ENCODE measurements at places on chromosomes 12 and 14. TPM values are rescaled to one million over a fixed set of nuclear protein-coding genes. Genes with fewer than 3 reads are reported as not detected.

The DIO3 gene
- total RNA-seq: not detected

The OR4E2 gene
- not detected for total RNA-seq

The DACT1 gene
- 0.93 TPM for total RNA-seq

The RAD9B gene
- 2.0 TPM for total RNA-seq

The GRIP1 gene
- 0.18 TPM for total RNA-seq

The TAS2R10 gene
- 0.30 TPM for total RNA-seq

The CNTN1 gene
- total RNA-seq: not detected

The KLRC1 gene
- not detected for total RNA-seq

The MANSC1 gene
- total RNA-seq: 0.10 TPM

The LACRT gene
- total RNA-seq: not detected

- DNase-seq: no peak
These were observed 3.5 kb downstream of the RSRC2 start for GRCh38 chr12:122523280-122523679.

- DNase-seq: no peak
These were observed 84.9 kb downstream of the WSCD2 start for GRCh38 chr12:108213871-108214445.

DNA sequence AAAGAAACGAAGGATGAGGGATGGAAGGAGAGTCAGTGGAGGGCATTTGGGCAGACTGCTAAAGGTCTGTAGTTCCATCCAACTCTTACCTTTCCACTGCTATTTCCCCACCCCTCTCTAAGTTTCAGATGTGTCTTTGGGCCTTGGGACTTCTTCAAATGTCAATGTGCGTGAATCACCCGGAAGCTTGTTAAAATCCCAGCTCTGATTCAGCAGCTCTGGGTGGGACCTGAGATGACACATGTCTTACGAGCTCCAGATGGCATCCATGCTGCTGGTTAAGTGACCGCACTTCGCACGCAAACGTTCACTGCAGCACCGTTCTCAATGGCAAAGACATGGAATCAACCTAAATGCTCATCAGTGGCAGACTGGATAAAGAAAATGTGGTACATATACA, 309.9 kb downstream of the VRK1 start:
- no peak for DNase-seq

DNA sequence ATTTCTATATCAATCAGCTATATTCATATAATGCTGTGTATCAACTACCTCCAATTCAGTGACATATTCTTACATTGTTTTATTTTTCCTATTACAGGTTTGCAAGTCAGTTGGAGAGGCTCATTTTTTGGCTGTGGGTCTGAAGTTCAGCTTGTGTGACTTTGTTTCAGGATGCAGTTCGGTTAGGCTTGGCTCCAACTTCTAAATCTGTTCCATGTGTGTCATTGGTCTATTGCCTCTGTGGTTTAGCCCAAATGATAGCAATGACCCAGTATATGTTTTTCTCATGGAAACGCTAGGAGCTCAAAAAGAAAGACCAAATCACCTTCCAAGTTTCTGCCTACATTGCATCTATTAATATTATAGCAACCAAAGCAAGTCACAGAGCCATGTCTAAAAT, 848.6 kb upstream of the LRFN5 start:
- DNase-seq: no peak

GRCh38 chr14:97283426-97283825, 486.2 kb downstream of the VRK1 start:
- DNase-seq: no peak

GRCh38 chr14:50619569-50620141, 48.5 kb downstream of the SAV1 start:
- no peak for DNase-seq

GRCh38 chr14:61433169-61433568, 111.8 kb downstream of the PRKCH start:
- no peak for DNase-seq

- no peak for DNase-seq
These were observed 1.3 kb downstream of the SSH1 start for GRCh38 chr12:108856170-108856427.

DNA sequence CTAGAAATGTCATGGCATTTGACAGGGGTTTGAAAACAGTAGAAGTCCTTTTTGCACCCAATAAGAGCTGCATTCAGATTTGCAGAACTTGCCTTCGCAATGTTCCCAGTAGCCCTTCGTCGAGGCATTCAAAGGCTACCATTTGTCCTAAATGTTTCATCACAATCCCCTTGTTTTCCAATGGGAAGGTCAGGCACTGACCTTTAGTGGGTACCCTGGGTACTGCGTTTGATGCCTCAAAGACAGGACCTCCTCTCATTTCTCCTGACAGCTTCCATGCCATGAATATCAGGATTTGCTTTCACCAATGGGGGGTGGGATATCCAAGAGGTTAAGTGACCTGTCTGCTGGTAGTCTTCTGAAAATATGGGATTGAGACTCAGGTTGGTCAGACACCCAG, 1063.1 kb downstream of the BCL11B start:
- no peak for DNase-seq

DNA sequence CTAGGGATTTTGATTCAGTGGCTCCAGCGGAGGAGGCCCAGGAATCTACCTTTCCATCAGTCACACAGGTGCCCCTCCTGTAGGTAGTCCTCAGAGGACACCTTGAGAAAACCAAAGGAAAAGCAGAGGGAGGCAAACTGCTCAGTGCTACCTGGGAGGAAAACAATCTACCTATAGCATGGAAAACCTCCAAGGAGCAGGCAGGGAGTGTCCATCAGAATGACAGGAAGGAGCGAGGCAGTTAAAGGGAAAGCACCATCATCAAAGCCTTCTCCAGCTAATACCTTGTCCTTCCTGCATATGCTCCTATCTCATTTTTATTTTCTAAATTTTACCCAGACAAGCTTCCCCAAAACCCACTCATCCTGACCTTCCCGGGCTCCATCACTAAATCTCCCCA, 25.4 kb downstream of the DPF3 start:
- no peak for DNase-seq

DNA sequence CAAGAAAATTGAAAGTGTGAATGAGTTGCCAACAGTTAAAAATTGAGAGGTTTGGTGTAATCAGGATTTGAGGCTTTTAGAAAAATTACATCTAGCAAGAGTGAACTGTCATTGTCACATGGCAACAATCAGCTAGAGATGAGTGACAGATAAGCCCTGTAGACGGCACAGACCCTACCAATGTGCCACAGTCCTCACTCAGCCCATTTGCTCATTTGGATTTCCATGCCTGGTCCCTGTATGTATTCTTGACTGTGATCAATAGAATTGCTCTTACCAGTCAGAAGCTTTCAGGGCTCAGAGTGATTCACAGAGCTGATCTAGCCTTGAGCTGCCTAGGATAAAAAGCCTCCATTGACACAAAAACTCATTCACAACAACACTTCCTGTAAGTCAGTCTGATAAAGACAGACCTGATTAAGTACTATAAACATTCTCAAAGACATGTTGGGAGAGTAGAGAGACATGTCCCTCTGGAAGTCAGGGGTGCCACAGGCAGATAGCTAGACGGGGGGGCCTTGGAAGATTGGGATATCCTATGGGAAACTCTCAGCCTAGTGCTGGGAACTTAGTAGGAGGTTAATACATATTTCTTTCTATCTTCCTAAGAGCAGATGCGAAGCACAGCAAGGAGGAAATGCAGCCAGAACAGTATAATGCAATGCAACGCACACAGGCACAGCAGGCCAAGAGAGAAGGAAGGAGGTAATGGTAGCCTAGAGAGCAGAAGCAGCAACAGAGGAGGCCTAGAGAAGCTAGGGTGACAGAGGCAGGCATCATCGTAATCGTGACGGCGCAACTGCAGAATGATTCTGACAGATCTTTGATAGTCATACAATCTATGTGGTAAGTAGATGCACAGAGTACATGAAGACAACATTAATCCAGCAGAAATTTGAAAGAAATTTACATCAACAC, 2.0 kb upstream of the PELI2 start:
- DNase-seq: no peak

DNA sequence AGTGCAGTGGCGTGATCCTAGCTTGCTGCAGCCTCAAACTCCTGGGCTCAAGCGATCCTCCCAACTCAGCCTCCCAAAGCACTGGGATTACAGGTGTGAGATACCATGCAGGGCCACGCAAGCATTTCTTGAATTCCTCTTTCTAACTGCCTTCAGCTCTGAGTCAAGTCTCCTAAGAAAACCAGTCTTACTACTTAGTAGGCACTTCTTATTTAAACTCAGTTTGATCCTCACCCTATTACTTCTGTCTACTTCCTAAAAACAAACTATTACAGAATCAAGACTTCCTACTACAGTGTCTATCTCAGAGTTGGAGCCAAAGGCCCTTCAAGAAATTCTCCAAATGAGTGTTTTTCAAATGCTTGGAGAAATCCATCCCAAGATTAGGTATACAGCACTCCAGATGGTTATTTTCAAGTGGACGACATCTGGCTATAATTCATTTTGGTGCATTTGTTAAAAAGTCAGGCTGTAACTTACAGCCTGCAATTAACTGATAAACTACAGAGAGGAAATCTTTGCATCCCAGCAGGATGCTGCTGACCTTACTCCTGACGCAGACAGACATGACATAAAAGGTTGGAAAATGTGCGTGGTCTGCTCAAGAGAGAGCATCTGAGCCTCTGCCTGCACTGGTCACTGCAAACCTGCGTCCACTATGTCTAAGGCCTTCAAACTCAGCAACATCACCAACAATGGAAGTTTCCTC, 34.7 kb downstream of the SSH1 start:
- no peak for DNase-seq

GRCh38 chr12:49803693-49804450, 24.3 kb downstream of the NCKAP5L start:
- DNase-seq: no peak

- DNase-seq: no peak
These were observed 36.0 kb downstream of the ANKRD9 start for GRCh38 chr14:102473559-102473958.

GRCh38 chr12:6363330-6364043, 11.9 kb downstream of the SCNN1A start:
- peak; percentile 71 for DNase-seq

DNA sequence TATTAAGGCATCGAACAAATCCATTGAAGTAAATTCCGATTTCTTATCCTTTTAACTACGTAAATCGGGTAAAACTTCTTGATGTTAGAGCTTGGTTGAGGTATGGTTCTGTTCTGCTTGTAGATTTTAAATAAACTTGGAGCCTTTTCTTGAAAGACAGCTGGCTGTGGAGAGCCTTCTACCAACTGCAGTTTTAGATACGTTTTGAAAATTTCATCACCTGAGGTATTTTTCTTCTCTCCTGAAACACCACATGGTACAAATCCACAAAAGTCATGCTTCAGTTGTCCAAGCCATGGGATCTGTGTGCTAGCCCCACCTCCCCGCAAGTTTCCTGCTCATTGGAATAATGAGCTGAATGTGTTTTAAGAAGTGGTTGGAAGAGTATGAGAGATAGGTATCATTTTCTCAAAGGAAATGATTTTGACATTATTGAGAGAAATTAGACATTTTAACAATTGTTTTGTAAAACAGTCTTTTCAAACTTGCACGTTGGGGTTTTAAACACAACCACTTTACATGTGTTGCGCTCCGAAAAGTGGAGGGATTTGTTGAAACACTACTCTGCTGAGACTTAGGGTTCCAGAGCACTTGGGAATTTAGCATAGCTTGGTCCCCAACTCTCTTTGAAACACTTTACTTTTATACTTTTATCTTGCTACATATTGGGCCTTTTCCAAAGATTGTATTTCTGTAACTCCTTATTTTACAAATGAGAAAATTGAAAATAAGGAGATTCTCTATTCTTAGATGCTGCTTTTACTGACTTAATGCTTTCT, 1.4 kb downstream of the PPM1A start:
- DNase-seq: no peak

GRCh38 chr12:102063069-102063468, 1.3 kb upstream of the WASHC3 start:
- no peak for DNase-seq

DNA sequence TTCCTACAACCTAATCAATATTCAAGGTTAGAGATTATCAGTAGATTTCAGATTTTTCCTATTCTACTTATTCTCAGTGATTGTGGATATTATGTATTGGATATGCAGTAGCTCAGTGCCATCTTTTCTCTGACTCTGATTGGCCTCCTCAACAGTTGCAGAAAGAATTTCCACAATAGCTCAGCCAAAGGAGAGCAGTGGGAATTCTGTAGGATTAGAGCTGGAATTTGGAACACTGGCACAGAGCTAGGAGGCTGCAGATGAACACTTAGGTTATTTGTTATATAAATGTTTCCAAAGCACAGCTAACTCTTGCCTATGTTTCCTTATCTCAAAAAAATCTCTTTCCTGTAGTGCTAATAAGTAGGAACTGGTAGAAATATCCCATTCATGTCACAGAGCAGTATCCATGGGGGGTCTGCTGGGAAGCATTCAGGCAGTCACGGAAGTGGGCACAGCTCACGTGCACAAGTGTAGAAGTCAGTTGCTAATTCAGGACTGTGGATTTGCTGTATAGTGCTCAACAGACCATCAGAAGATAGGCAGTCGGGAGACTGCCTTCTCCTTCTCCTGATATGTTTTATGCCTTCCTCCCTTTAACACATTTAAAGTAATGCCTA, 116.2 kb upstream of the TMEM260 start:
- no peak for DNase-seq

GRCh38 chr12:23005387-23005786, 380.4 kb downstream of the ETNK1 start:
- DNase-seq: no peak

DNA sequence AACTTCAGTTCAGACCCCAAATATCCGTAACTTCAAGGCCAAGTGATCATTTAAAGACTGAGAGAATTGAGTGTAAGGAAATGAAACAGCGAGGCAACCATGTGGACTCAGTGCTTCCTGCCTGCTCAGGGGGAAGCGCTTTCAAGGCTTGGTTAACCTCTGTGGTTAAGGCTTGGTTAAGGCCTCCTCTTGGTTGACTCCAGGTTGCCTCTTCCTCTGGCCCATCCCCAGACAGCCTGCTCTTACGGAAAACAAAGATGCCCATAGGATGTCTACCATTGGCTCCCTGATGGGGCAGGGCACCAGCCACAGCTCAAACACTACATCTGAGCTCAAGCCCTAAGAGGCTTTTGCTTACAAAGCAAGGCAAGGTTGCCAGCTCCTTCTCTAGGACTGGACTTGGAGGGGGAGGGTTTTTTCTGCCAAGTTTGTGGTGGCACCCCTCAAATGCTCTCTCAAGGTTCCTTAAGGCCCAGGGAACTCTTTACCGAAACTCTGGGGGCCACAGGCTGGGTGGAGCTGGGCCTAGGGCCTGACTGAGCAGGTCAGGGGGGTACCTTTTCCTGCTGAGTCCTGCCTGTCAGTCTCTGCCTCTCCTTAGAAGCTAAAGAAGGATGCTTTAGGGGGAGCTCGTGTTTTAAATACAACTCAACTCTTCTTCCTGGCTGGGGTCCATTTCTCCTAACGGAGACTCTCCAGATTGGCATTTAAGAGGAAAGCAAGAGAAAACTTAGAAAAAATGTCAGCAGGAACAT, 13.7 kb downstream of the COL2A1 start:
- DNase-seq: peak; percentile 83

Measured in activated CD4-positive, alpha-beta memory T cell treated with anti-CD3 and anti-CD28 coated beads, Interleukin-2, amount 10 ng/mL, durations not matched to agents 7 days and 5 days (primary cell).